Lung (tissue), 17 donors: ENCODE measurements at places on chromosomes 3 and 15. TPM values are rescaled to one million over a fixed set of nuclear protein-coding genes. Genes with fewer than 3 reads are reported as not detected.

The CHRM5 gene
- total RNA-seq: not detected

The ASB14 gene
- 0.74 TPM for total RNA-seq

The LMCD1 gene
- 101 TPM for total RNA-seq

The GPR160 gene
- 23.3 TPM for total RNA-seq

DNA sequence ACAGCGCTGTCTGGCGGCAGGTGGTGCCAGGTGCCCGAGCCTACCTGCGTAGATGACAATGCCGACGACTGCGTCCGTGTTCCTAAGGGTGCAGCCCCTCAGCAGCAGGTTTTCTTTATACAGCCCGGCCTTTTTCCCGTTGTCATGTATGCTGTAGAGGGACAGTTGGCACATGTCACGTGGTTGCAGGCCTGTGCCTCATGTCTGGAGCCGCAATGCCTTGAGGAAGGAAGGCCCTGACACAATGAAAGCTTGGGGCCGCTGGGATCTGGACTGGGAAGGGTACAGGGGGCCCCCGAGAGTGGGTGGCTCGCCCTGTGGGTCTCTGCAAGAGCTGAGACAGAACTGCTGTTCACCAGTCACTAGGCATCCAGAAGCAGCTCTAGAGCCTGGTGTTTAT lies 136.0 kb downstream of the ATP10A start:
- DNase-seq: no peak

- DNase-seq: no peak
Measured at GRCh38 chr15:56653787-56654186, 79.5 kb downstream of the ZNF280D start.

DNA sequence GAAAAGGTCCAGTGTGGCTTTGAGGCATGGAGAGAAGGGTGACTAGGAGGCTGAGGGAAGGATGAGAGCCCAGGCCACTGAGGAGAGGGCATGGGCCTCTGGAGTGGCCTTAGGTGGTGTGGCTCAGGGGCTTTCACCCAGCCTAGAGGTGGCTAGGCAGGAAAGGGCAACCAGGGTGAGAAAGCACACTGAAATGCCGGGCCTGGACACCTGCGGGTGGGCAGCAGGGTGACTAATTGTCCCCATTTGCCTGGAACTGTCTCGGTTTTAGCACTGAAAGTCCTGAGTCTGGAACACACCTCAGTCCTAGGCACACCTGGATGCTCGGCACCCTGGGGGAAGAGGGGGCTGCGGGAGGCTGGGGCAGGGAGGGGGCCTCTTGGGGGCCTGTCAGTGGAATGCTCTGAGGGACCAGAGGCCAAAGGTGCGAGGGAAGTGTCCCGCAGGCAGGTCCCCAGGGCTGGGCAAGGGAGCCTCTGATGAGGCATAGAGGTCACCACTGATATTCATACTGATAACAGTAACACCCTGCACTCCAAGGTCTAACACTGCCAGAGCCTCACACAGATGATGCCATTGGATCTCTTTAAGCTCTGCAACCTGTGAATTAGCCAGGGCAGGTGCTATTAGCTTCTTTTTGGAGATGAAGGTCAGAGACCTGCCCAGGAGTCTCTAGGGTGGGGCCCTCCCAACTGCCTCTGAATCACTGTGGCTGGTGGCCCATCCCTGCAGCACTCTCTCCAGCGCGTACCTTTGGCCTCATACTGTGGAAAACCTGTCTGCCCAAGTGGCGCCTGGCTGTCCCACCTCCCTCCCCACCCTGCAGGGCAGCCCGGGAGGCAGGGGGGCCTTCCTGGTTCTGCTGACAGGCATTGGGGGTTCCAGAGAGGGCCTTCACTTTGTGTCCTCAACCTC lies 3.0 kb upstream of the PHGR1 start:
- DNase-seq: no peak

DNA sequence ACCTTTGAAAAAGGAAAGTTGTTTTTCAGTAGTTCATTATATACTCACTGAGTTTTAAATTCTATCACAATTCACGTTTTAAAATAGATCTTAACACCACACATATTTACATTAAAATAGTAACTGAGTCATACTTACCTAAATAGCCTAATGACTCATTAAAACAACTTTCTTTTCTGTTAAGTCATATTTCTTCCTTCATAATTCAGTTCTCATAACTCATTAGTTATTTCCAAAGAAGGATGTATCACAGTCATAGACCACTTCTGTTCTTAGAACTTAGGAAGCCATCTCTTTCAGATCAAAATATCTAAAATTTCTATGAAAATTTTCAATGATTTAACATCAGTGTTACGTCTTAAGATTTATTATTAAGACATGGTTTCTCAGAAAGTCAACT lies 885.9 kb downstream of the FHIT start:
- DNase-seq: no peak

- no peak for DNase-seq
Measured at GRCh38 chr3:187978433-187979011, 175.4 kb upstream of the LPP start.

GRCh38 chr3:52712291-52713212 lies 6.6 kb downstream of the SPCS1 start:
- no peak for DNase-seq

DNA sequence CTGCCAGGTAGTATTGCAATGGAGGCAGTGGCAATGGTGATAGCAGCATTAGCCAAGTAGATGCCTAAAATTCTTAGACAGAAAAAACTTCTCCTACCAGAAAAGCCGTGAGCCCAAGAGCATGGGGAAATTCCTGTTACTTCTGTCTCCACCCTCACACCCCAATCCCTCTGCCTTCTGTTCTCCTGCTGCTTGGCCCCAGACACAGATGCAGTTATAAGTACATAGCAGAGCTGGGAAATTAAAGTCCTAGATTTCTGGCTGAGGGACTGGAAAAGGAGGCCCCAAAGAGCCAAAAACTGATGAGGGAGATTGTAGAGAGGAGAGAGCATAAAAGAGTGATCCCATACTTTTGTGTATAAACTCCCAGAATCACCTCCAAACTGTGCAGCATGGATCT lies 166.9 kb downstream of the SMAD6 start:
- no peak for DNase-seq

DNA sequence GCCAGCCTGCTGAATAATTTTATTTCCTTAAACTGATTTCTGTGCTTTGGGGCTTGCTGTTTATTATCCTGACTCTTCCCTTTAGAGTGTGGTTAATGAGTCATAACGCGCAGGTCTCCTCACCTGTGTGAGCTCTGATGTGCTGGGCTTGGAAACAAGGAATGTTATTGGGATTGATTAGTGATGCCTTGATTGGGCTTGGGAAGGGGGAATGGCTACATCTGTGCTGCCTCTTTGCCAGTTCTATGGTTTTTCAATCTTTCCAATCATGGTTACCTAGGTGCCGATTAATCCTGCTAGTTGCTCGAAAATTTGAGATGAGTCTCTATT lies 161.0 kb downstream of the THSD4 start:
- no peak for DNase-seq

DNA sequence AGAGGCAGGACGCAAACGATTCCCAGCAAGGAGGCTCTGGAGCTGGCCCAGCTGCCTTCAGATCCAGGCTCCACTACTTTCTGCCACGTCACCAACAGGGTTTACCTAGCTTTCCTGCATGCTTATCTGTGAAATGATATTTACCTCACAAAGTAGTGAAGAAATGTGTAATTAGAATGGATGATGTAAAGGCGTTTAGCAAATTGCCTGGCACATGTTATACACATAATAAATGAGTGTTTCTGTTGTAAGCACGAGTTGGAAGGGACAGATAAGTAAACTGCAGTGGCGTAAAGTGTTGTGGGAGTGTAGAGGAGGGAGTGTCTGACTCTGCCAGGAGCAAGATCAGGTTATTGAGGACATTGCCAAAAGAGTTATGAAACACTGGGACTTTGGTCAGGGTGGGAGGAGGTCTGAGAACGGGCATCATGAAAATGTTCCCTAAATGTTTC lies 3.5 kb upstream of the CHAC1 start:
- DNase-seq: no peak

- DNase-seq: no peak
Measured at GRCh38 chr15:91973481-91973880, 120.0 kb downstream of the SLCO3A1 start.
